Stomach (tissue), 19 donors: ENCODE measurements at places on chromosomes 6 and 20. TPM values are rescaled to one million over a fixed set of nuclear protein-coding genes. Genes with fewer than 3 reads are reported as not detected.

DNA sequence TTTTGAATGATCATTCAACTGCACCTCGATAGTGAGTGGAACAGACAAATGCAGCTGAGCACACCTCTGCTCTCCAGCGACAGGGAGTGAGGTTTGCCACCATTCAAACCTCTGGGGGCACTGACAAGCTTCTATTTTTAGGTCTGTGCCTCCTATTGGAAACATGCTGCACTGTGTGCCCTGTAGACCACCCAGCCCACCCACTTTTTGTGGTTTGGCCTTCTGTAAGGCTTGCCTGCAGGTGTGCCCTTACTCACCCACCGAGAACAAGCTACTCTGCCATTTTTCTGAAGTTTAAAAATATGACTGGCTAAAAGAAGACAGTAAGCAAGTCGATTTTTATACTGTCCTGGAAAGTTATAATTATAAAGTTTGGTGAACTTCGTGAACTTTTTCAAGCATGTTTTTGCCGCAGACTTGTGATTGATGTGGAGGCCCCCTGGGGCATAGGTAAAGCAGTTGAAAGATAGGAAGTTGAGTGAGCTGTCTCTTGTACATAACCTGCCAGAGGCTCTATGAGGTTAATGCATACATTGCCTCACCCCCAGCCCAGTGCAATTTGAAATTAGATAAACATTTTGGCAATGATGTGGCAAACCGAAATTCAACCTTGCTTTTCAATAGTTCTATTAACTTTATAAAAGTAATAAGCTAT lies 53.8 kb downstream of the ADGRG6 start:
- H3K27me3 ChIP-seq = no peaks in the 10 kb centered on the region
- no peak overlapping the region for H3K27ac ChIP-seq
- no peaks in the 10 kb centered on the region for H3K36me3 ChIP-seq
- no peak overlapping the region for H3K4me3 ChIP-seq

- peaks cover 63% of the 10 kb centered on the region for H3K4me1 ChIP-seq
- no peaks in the 10 kb centered on the region for H3K36me3 ChIP-seq
- H3K27me3 ChIP-seq = no peaks in the 10 kb centered on the region
- H3K27ac ChIP-seq = no peak overlapping the region
Observed at GRCh38 chr20:24990810-24991252, 1.7 kb downstream of the APMAP start.

- H3K27me3 ChIP-seq = no peaks in the 10 kb centered on the region
- no peak for DNase-seq
- H3K27ac ChIP-seq = no peak overlapping the region
- no peaks in the 10 kb centered on the region for H3K4me1 ChIP-seq
- no peak overlapping the region for H3K4me3 ChIP-seq
Observed at GRCh38 chr6:145309842-145310535, 425.3 kb downstream of the EPM2A start.

DNA sequence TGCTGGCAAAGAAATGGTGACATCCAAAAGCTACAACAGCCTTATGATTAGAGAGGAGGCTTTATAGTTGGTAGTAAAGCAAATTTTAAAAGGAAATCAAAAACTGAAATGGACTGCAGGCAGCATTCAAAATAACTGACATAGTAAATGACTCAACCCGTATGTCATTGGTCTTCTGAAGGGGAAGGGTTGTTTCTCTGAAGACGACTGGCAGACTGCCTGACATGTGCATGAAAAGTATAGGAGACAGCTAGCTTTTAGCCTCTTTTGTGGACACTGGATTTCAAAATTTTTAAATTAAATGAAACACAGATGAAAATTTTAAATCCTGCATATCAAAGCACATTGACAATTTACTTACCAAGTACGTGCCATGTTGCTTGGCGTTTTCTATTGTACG lies 90.7 kb downstream of the TRMT6 start:
- H3K36me3 ChIP-seq = peaks cover 6% of the 10 kb centered on the region
- no peak overlapping the region for H3K27ac ChIP-seq
- H3K4me3 ChIP-seq = no peak overlapping the region
- no peaks in the 10 kb centered on the region for H3K27me3 ChIP-seq

DNA sequence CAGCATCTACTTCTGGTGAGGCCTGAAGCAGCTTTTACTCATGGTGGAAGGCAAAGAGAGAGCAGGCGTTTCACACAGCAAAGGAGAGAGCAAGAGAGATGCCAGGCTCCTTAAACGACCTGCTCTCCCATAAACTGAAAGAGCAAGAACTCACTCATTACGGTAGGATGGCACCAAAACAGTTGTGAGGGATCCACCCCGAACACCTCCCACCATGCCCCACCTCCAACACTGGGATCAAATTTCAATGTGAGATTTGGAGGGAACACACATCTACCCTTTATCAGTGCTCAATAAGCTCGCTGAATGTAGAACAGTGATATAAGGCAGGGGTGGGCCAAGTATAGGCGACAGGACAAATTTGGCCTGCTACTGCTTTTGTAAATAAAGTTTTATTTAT lies 244.6 kb downstream of the ESR1 start:
- no peaks in the 10 kb centered on the region for H3K36me3 ChIP-seq
- no peak overlapping the region for H3K4me3 ChIP-seq
- H3K4me1 ChIP-seq = no peaks in the 10 kb centered on the region
- no peak overlapping the region for H3K27ac ChIP-seq
- H3K27me3 ChIP-seq = no peaks in the 10 kb centered on the region
- no peak for DNase-seq

DNA sequence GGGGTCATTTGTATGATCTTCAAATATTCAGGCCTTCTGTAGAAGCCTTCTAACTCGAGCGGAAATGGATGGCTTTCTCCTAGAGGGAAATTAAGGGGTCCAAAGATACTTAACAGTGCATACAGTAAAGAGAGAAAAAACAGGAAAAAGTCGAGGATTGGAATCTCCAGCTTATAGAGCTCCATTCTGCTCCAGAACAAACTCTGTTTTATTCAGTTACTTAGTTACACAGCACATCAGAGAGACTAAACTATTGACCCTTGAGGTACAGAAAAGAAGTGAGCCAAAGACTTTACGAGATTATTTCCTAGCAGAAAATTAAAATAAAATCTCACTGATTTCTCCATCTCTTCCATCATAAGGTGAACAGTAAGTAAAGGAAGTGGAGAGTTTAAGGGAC lies 43.8 kb upstream of the DSE start:
- peaks cover 9% of the 10 kb centered on the region for H3K4me1 ChIP-seq
- no peak overlapping the region for H3K4me3 ChIP-seq
- no peaks in the 10 kb centered on the region for H3K27me3 ChIP-seq
- no peak overlapping the region for H3K27ac ChIP-seq
- no peaks in the 10 kb centered on the region for H3K36me3 ChIP-seq
- DNase-seq = no peak

GRCh38 chr6:110033749-110034666 lies 55.9 kb downstream of the GPR6 start:
- no peaks in the 10 kb centered on the region for H3K36me3 ChIP-seq
- H3K27me3 ChIP-seq = no peaks in the 10 kb centered on the region
- H3K4me1 ChIP-seq = no peaks in the 10 kb centered on the region
- DNase-seq = no peak
- H3K4me3 ChIP-seq = no peak overlapping the region
- H3K27ac ChIP-seq = no peak overlapping the region

GRCh38 chr6:142935553-142936517 lies 9.1 kb downstream of the HIVEP2 start:
- H3K4me3 ChIP-seq = no peak overlapping the region
- peaks cover 36% of the 10 kb centered on the region for H3K4me1 ChIP-seq
- H3K27me3 ChIP-seq = no peaks in the 10 kb centered on the region
- no peak overlapping the region for H3K27ac ChIP-seq
- DNase-seq = no peak

- H3K4me3 ChIP-seq = no peak overlapping the region
- no peaks in the 10 kb centered on the region for H3K36me3 ChIP-seq
- no peaks in the 10 kb centered on the region for H3K27me3 ChIP-seq
- H3K27ac ChIP-seq = no peak overlapping the region
Observed at GRCh38 chr6:36033935-36034334, 6.3 kb downstream of the MAPK14 start.

- H3K4me1 ChIP-seq = no peaks in the 10 kb centered on the region
- H3K27me3 ChIP-seq = no peaks in the 10 kb centered on the region
- no peaks in the 10 kb centered on the region for H3K36me3 ChIP-seq
- H3K4me3 ChIP-seq = no peak overlapping the region
Observed at GRCh38 chr6:102039441-102039840, 645.9 kb downstream of the GRIK2 start.

DNA sequence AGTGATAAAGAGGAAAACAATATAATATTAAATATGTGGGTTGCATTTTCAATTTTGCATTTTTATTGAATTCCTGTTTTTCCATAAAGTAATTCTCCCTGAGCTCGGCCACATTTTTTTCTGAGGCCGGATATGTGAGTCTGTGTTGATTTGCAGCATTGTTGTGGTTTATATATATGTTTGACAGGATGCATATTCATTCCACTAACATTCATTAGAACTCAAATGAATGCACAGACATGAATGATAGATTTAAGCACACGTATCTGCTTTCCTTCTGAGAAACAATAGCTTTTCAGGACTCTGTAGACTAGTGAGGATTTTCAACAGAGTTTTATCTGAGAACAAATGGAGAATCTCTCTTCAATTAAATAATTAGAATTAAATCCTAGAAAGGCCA lies 10.6 kb upstream of the EXOC2 start:
- no peak overlapping the region for H3K27ac ChIP-seq
- no peaks in the 10 kb centered on the region for H3K36me3 ChIP-seq
- H3K27me3 ChIP-seq = no peaks in the 10 kb centered on the region
- no peak overlapping the region for H3K4me3 ChIP-seq

- H3K4me3 ChIP-seq = no peak overlapping the region
- no peak overlapping the region for H3K27ac ChIP-seq
- no peaks in the 10 kb centered on the region for H3K36me3 ChIP-seq
- no peaks in the 10 kb centered on the region for H3K27me3 ChIP-seq
- no peak for DNase-seq
Observed at GRCh38 chr6:112717856-112718255, 370.7 kb downstream of the RFPL4B start.

DNA sequence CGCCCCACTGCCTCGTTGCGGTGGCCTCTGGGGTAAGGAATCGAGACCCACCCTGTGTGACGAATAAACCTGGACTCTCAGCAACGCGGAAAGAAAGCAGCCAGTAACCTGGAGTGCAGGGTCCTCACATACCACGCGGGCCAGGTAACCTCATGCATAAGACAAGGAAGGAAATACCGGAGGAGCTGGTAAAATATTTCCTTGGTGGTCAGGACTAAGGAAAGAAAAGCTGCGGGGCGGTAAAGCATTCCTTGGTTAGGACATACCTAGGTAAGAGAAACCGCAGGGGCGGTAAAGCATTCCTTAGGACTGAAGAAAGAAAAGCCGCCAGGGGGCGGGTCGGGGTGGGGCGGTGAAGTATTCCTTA lies 80.7 kb downstream of the SYTL3 start:
- no peak for DNase-seq
- no peak overlapping the region for H3K4me3 ChIP-seq
- H3K27me3 ChIP-seq = no peaks in the 10 kb centered on the region
- no peak overlapping the region for H3K27ac ChIP-seq
- no peaks in the 10 kb centered on the region for H3K4me1 ChIP-seq

HLA-DRB1 gene
- 27.2 TPM for total RNA-seq

ELOVL4 gene
- total RNA-seq = 5.3 TPM

TRDN gene
- total RNA-seq = not detected

CNR1 gene
- total RNA-seq = 12.8 TPM
